ENCODE measurements at places on chromosomes 4 and X.
A peak's percentile ranks its signal among the peaks of the same experiment; 100 is the strongest.

DNA sequence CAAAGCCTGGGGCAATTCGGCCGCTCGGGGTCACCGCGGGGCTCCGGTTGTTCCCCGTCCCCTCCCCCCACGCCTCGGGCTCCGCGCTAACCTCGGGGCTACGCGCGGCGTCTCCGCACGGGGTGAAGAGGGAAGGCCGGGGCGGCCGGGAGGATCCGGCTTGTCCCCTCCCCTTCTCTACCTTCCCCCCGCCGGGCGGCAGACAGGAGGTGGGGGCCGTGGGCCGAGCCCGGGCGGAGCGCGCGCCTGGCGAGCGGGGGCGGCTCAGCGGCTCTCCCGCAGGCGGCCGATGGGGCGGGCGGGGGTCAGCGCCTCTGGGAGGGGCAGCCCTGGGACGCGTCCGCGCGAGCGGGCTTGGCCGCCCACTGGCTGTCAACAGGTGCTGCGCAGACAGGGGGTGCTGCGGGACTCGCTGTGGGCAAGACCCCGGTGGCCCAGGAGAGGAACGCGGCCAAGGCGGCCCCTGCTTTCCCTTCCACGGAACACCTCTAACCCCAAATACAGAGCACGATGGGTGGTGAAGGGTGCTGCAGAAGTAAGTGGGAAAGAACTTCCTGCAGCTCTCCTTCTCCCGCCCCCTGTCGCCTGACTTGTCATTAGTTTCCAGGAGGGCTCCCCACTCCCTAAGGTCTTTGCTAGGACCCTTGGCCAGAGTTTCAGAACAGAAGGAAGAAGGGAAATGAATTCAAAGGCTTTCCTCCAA, at the start of gene PDGFC:
Gene PDGFC (minus strand): TSS at position 124 of the 703 bp plus-strand sequence. CDS start 896 bp downstream, outside the sequence.
- DNase-seq: peak; percentile 93

DNA sequence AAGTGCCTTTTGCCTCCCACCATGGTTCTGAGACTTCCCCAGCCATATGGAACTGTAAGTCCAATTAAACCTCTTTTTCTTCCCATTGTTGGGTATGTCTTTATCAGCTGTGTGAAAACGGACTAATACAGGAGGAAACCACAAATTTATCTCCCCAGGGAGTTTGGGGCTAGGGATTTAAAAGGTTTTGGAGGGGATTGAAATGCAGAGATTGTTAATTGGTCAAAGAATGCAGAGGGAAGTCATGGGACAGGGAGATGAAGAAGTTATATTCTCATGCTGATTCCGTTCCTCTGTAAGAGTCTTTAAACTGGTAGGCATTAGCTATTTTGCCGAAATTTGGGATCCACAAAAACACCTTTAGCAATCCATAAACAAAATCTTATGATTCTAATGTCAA, 57.9 kb downstream of the TKTL2 start:
- no peak for DNase-seq

DNA sequence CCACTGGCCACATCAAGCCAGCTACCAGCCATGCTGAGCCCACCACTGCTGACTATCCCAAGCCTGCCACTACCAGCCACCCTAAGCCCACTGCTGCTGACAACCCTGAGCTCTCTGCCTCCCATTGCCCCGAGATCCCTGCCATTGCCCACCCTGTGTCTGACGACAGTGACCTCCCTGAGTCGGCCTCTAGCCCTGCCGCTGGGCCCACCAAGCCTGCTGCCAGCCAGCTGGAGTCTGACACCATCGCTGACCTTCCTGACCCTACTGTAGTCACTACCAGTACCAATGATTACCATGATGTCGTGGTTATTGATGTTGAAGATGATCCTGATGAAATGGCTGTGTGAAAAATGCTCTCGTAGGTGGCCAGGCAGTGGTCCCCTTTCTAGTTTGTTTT, 4.7 kb downstream of the GPR50 start:
- no peak for DNase-seq

DNA sequence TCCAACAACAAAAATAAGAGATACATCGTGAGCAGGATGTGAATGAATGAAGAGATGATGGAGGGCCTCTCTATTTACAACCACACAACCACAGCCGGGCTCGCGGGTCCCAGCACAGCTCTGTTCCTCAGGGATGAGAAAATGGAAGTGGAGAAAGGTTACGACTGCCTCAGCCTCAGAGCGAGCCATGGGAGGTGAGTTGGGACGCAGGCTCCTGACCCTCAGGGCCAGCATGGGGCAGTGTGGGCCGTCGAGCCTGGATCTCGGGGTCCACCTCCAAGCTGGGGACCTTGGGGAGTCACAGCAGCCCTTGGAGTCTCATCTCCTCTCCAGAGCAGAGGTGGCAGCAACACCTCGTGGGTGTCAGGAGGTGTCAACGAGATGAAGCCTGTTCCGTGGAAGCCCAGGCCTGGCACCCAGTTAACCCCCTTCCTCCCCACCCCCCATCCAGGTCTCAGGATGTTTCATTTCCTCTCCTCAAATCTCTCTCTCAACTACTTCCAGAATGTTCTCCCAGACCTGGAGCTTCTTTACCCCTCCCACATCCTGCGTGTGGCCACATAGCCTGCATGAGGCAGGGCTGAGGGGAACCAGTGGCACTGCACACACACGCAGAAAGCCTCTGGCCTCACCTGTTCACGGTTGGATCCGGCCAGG, 25.9 kb downstream of the C4orf50 start:
- no peak for DNase-seq

- no peak for DNase-seq
These were observed 33.1 kb downstream of the TSPAN7 start for GRCh38 chrX:38594434-38594833.

- peak; percentile 83 for DNase-seq
These were observed 628 bp downstream of the MXD4 start for GRCh38 chr4:2261110-2261852.

- peak; percentile 88 for DNase-seq
These were observed at the start of gene ZFP92 for GRCh38 chrX:153411255-153411987. TSS of gene ZFP92 (plus strand) at chrX:153411472. CDS start at chrX:153418323, 6,851 bp downstream.

GRCh38 chr4:122960611-122961000, 38.2 kb upstream of the NUDT6 start:
- DNase-seq: no peak

DNA sequence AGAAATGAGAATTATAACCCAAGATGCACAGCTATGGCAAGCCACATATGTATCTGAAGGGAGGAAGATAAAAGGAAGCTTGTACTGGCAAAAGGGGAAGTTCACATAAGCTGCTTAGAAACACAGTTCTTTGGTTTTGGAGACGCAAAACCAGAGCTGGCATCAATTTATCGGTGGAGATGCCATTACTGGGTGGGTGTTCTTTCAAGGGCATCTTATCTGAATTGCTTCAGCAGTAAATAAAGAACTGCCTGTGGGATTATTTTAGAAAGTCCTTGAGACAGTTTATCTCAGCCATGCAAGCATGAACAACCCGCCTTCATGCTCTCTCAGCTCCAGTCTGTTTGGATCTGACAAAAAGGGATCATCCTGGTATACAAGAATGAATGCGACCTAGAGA, 60.8 kb downstream of the DDX60 start:
- DNase-seq: no peak

DNA sequence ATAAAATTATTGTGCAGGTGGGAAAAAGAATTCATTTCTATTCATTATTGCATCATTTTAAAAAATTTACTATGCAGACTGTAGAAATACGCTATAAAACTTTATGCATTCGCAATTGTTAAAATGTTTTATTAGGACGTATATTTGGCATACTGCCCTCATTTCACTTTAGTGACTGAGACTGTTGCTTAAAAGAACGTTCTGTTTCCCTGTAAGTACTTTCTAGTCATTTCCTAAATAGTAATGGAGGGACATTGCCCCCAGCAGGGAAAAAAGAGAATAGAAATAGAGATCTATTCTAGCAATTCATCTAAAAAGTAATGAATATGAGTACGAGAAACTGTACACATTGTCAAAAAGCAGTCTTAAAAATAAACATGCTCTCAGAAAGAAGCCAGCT, 1295.8 kb upstream of the TENM3 start:
- no peak for DNase-seq

- no peak for DNase-seq
These were observed at the start of gene TMPRSS11F for GRCh38 chr4:68129793-68130192. TSS of gene TMPRSS11F (minus strand) at chr4:68129869. CDS start at chr4:68129820, 49 bp downstream.

GRCh38 chr4:82889287-82889686, 1.7 kb downstream of the SEC31A start:
- no peak for DNase-seq

DNA sequence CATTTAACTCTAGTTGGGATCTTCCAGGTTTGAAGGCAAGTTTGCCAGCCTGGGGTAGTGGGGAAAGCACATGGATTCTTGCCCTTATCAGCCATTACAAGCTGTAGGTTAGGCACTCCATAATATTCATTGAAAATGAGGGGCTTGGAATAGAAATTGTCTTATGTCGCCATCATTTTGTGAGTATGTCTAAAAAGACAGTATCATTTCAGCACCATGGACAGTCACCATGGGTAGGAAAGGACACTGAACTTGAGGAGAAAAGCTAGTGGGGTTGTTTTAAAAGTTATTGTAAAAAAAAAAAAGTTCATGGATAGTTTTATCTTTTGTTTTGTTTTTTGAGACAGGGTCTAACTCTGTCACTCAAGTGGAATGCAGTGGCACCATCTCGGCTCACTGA, 356.1 kb downstream of the HNRNPD start:
- no peak for DNase-seq

DNA sequence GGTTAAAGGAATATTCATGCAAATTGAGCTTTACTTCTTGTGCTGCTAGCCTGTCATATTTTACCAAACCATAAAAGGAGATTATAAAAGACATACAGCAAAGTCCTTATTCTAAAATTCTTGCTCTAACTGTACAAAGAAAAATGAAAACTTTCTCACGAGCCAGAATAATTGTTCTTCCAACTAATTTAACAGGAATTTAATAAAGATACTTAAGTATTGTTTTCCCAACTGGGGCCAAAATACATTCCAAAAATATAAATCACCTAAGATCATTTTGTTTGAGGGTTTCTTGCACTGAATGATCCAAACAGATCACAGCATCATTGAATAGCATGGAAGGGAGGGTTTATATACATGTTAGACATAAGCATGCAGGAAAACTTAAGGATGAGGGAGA, 127.1 kb upstream of the PCDH18 start:
- no peak for DNase-seq

DNA sequence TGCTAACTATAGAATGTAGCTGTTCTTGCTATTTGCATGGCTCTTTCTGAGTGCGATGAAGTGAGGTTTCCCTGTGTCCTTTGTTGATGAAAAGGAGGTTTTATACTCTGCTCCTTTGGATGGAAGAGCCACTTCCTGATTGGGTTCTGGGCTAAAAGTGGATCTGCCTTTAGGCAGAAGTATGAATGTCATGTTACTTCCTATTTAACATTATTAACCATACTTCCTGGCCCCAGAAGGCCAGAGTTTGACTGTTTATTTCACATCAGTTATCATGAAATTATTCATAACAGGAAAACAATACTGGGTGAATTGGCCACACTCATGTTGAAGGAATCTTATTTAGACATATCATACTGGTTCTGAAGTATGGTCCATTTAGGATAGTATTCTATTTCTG, 386.2 kb downstream of the PCDH7 start:
- DNase-seq: no peak
